Activated CD4-positive, alpha-beta T cell treated with anti-CD3 and anti-CD28 coated beads, Interleukin-10, Interleukin-2, amounts not matched to agents 100 ng/mL and 50 ng/mL, durations not matched to agents 16 hours and 8 hours (primary cell): ENCODE measurements at places on chromosomes 12 and 14.

GRCh38 chr14:104795781-104796686 lies 486 bp upstream of the AKT1 start:
- DNase-seq: peak; percentile 69

- no peak for DNase-seq
Measured at GRCh38 chr12:111387747-111388323, 17.9 kb upstream of the SH2B3 start.

- peak; percentile 68 for DNase-seq
Measured at GRCh38 chr14:34212172-34212929, 249.7 kb downstream of the SPTSSA start.

DNA sequence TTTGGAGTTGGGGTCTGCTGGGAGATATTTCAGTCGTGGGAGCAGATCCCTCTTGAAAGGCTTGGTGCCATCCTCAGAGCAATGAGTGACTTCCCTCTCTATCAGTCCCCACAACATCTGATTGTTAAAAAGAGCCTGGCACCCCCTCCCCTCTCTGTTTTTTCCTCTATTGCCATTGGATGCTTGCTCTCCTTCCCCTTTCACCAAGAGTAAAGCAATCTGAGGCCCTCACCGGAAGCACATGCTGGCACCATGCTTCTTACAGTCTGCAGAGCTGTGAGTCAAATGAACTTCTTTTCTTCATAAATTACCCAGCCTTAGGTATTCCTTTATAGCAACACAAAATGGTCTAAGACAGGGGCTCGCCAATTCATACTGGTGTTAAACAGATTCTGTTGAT lies 99.1 kb upstream of the CCND2 start:
- no peak for DNase-seq

DNA sequence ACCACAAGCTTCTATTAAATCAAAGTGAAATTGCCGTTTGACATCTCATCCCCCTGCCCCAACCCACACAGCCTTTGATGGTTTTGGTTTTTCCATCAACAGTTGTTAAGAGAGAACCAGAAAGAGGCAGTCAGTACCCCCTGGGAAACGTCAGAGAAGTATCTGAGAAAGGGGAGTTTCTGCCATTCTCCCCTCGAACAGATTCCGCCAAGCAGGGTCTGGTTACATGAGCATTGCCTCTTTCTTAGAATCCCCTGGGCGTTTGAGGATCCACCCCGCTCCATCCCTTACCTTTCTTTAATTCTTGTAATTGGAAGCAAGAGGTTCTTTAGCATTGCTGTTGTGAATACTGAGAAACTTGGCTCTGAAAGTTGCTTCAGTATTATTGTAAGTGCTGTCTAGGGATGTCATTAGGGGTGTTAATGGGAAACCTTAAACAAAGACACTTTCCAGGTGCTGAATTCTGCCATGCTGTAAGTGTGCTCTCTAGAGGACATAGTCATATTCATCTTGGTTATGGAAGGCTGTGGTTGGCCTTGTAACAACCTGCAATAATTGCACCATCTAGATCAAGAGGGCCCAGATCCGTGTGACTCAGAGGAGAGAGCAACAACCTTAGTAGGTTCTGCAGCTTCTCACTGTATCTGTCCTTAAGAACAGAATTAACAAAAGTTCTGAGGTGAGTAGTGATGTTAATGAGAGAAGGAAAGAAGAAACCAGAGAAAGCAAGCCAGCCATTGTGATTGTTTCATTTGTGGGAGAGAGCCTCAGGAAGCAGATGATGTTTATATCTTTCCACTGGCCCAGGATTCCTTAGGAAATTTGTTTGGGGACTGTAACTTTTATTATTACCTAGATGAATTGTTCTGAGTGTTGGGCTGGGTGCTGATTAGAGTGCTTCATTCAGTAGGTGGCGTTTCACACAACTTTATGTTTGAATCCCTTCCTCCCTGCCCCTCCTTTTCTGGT lies 9.0 kb downstream of the TMBIM6 start:
- DNase-seq: peak; percentile 93
